ENCODE measurements at places on chromosomes 6 and 20.

GRCh38 chr20:32442630-32443373 lies 84.7 kb downstream of the ASXL1 start:
- no peak for DNase-seq

GRCh38 chr6:493840-494239 lies 102.3 kb downstream of the IRF4 start:
- no peak for DNase-seq

DNA sequence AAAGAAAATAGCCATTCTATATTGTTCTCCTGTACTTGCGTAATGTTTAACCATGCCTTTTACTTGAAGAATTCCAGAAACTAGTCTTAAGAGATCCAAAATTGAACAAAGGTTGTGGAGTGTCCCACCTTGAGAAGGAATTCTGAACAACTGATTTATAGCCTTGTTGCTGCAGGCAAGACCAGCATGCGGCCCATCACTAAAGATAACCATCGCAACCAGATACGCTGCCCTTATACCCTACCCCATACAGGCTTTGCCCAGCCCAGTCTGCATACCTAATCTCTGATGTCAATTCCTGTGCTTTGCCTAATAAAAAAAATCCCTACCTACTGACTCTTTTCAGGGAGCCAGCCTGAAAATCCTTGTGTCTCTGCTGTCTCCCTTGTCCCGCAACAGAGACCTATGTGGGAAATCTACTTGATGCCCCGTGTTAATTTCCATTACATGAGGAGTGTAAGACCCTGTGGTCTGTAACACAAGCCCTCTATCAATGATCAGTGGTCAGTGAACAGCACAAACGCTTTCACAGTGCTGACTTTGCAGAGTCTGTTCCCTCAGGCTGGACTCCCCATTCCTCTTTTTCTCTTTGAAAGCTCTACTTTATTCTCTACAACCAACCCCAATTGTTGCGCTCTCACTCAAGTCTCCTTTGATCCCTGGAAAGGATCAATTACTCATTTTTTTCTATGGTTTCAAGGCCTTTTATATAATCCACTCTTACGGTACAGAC lies 125.7 kb upstream of the BTBD3 start:
- DNase-seq = no peak

DNA sequence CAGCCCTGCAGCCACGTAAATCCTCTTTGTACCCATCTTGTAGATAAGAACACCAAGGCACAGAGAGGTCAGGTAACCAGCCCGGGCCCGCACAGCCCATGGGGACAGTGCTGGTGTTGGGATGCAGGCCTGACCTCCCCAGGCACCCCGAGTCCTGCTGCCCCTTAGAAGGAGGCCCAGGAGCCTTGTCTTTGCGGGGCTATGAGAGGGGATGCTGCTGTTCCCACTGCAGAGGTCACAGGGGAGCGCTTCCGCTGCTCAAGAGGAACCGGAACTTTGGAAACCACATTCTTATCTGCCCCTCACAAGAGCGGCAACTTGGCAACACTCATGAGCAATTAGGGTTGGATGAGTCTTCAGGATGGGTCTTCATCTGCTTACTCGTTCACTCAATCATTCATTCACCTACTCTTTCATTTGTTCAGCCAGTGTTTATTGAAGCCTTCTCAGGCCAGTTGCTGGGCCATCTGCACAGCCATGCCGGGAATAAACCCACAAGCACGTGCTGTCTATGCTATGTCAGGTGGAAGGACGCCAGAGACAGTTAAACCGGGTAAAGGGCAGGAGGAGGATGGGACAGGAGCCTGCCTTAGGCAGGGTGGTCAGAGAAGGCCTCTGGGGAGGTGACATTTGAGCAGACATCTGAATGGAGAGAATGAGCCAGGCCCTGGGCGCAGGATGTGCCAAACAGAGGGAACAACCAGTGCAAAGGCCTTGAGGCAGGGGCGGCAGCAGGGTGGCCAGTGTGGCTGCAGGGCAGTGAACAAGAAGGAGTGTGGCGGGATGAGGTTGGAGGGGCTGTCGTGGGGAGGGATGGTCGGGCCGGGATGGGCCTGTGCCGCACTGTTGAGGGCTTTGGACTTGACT lies 60.8 kb downstream of the RBM38 start:
- DNase-seq = no peak

DNA sequence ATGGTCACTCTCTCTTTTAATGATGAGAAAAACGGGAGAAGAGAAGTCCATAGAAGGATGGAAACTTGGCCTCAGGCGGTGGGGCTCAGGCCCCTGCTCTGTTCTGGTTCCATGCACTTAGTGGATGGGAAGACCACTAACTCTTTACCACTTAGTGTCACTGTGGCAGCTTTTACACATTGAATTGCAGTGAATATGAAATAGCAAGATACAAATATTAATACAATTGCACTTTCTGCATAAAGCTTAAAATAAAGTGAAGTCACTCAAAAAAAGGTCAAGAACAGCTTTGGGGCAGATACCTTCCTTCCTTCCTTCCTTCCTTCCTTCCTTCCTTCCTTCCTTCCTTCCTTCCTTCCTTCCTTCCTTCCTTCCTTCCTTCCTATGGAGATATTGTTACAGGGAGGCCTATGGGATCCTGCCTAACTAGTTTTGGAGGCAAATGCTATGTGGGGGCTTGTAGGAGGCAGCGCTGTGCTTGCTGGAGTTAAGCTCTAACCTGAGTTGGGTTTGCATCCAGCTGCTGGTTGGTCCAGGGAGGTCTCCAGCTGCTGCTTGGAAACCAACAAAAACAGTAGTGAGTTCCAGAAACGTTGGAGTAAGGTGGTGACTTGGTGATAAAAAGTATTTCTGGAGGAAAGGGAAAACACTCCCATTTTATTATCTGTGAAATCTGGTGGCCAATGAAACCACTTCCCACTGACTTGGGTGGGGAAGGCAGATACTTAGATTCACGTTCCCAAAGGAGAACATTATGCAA lies 62.3 kb upstream of the NKX2-2 start:
- DNase-seq = no peak

- no peak for DNase-seq
These were observed 86.3 kb upstream of the PROKR2 start for GRCh38 chr20:5402903-5403531.
